ENCODE measurements at places on chromosomes 1 and 21.

DNA sequence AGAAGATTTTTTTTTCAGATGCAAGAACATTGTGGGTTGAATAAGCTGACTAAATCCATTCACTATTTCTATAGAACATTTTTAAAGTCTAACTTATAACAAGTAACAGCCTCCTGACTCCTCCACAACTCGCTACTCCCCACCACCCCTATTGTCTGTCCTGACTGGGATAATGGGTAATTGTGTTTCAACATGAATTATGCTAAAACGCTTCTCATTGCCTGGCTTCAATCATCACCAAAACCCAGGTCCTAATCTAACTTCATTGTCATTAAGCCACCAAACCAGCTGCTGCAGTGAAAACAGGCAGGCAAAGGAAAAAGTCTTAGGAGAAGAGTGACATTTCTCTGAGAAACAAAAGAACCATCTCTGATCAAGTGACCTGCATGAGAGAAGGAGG is 30.0 kb downstream of the TNR start:
- no peak for DNase-seq

GRCh38 chr1:241332037-241332409 is 25.0 kb downstream of the RGS7 start:
- DNase-seq = no peak

GRCh38 chr1:223487887-223488259 is 94.7 kb downstream of the CCDC185 start:
- no peak for DNase-seq

GRCh38 chr1:95116580-95117206 is 462 bp upstream of the TLCD4 start:
- DNase-seq = peak; percentile 15

DNA sequence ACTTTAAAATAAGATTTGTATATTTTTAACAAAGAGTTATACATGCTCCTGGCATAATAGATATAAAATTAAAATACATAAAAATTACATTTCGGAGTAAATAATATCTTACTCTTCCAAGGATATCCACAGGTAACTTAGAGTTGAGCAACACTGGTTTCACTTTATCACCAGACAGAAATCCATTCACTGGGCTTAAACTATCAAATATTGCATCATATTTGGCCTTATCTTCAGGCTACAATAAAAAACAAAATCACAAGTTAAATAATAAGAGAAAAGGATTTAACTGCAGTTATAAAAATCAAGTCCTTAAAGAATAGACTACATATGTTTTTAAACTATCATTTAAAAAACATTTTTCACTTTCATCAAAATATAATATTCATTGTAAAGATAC is 55.5 kb downstream of the EPS15 start:
- DNase-seq = no peak

DNA sequence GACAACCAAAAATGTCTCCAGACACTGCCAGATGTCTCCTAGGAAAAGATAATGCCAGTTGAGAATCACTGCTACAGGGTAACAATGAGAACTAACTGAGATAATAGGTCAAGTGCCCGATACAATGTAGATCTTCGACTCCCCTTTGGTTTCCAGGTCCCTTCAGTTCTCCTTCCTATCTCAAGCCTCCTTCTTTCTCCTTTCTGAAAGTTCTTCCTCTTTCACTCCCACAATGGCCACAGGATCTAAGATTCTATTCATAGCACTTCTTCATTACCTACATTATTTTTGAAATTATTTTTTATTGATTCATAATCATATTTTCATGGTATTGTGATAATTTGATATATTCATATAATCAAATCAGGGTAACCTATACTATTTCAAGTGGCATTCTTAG is 6.3 kb downstream of the PFDN2 start:
- DNase-seq = peak; percentile 59

DNA sequence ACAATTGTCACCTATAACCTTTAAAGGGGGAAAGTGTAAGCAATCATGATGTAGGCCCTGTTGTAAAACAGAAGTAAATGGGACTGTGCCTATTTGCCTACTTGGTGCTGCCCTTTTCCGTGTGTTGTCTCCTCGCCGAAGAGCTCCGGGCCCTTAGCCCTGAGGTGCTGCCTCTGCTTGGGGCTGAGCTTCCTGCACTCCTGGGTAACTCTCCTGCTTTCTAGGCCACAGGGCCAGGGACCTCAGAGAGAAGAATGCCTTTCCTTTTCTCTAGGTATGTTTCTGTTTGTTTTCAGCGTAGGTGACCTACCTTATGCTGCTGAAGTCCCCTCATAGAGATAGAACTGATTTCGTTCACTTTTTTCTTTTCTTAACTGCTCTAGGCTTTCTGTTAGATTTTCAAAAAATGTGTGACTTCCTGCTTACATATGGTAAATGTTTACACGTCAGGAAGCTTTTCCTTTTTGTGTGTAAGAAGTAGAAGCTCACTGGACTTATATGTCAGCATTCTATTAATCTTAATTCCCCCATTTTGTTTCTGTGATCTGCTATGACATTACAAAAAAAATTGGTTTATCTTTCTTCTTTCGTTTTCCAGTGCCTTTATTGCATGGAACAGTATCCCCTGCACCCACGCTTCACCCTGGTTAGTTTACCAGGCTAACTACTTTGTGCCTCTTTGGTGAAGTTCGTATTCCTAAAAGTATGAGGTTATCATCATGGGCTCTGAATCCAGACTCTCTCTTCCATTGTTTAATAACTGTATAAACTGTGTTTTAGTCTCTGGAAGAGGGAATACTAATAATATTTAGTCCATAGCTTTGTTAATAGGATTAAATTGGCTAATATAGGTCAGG is 61.7 kb downstream of the ITSN1 start:
- no peak for DNase-seq

- DNase-seq = no peak
Observed at GRCh38 chr1:224211206-224211962, 28.3 kb downstream of the DEGS1 start.

- DNase-seq = no peak
Observed at GRCh38 chr1:201788296-201788695, 40.7 kb upstream of the IPO9 start.

GRCh38 chr1:177915641-177916040 is 54.2 kb downstream of the SEC16B start:
- DNase-seq = no peak

DNA sequence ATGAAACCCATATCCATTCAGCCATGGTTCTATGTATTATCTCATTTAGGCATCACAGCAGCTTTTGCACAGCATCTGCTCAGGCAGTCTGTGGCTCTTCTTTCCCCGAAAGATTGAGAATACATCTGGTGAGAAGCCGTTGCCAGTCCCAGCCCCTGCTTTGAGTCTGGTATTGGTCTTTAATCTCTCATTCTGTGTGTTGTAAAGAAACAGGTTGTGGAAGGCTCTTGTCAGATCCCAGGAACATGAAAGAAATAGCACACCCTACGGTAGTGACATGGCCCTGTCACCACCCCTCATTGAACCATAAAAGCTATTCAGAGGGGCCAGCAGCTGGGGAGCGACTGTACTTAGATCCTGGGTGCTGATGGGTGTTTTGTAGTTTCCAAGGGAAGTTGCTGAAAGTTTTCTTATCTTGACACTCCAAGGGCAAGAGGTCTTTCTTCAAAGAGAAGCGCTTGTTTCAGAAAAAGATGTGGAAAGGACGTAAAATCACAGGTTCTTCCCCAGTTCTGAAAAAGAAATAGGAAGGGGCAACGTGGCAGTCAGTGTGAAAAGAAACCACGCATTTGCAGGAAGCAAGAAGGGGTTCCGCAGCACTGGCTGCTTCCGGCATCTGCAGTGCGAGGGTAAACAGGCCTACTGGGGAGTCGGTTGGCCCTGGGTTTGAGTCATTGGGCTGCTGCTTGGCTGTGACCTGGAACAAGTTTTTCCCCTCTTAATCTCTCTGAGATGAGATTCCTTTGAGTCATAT is 145.0 kb downstream of the DHRS3 start:
- peak; percentile 35 for DNase-seq

- peak; percentile 44 for DNase-seq
Observed at GRCh38 chr1:112358798-112359408, 37.1 kb upstream of the CTTNBP2NL start.

DNA sequence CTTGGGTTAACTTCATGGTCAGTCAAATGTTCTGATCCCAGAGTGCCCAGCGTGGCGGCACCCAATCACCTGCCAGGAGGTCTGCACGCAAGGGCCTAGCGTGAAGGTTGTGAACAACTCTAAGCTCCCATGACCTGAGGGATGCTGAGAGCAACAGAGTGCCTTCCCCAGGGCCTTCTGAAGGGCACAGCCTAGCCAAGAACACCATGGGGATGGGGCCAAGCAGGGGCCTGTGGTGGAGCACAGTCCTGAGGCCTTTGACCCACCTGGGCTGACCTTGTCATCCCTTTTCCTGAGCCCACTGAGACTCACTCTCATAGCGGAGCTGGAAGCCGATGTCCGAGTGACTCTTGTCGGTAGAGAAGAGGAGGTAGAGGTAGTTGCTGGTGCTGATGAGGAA is 138.8 kb upstream of the HMGB4 start:
- no peak for DNase-seq

- no peak for DNase-seq
Observed at GRCh38 chr1:91201176-91201575, 179.3 kb upstream of the ZNF644 start.

DNA sequence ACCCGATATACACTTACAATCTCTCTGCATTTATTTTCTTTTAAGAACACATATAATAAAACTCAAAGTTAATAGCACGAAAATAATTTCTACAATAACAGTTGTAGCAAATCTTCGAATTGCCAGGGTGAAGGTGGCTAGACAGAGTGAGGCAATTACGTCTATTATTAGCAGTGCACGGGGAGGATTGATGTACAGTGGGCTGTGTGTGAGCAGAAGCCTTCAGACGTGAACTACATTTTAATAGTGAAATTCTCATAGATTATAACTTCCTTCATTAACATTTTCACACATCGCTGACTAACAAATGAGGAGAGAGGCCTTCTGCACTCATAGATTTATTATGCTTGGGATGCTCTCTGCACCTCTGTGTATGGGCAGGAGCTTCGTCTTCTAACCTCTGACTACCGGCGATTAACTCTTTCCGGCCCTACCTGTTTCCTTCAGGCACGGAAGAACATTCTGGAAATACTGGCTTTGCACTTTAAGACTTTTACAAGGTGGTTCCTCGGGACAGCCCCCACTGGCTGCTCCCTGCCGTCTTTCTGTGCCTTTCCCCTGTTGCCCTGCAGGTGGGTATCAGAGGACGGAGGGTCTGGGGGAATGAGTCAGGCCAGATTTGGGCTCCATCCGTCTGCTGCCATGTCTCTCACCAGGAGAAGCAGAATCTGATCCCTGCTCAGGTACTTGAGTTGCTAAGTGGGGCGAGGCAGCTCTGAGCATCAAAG is 200.5 kb downstream of the CAMTA1 start:
- DNase-seq = no peak

- DNase-seq = no peak
Observed at GRCh38 chr1:236416165-236416564, 22.1 kb downstream of the EDARADD start.

DNA sequence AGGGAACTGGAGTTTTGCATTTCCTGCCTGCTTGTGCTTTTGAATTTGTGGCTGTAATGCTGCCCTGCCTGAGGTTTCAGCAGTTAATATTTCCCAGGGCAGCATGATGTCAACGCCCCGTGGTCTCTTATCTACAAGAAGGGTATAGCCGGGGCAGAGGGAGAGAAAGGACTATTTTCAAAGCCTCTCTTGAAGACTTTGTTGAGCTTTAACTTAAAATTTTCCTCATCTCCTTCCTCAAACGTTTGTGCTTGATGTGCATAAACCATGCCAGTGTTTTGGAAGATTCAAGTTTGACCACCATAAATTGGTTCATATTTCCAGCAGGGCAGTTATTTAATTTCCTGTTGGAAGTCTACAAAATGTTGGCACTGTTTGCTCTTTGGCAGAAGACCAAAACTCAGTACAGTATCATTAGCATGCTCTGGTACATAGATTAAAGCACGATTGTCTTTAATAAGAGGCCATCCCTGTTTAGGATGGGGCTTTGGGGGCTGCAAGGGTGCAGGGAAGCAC is 43.4 kb downstream of the ROR1 start:
- peak; percentile 6 for DNase-seq

GRCh38 chr1:21665711-21666575 is 3.2 kb downstream of the RAP1GAP start:
- peak; percentile 44 for DNase-seq

- DNase-seq = peak; percentile 44
Observed at GRCh38 chr1:58768971-58769808, 14.7 kb downstream of the JUN start.

DNA sequence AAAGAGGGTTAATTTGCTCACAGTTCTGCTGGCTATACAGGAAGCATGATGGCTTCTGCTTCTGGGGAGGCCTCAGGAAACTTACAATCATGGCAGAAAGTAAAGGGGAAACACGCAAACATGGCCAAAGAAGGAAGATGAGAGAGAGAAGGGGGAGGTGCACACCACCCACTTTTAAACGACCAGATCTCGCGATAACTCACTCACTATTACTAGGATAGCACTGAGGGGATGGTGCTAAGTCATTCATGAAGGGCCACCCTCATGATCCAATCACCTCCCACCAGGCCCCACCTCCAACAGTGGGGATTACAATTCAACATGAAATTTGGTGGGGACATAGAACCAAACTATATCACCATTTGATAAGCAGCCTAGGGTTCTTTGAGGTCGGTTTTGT is 2.4 kb upstream of the C1orf115 start:
- no peak for DNase-seq

DNA sequence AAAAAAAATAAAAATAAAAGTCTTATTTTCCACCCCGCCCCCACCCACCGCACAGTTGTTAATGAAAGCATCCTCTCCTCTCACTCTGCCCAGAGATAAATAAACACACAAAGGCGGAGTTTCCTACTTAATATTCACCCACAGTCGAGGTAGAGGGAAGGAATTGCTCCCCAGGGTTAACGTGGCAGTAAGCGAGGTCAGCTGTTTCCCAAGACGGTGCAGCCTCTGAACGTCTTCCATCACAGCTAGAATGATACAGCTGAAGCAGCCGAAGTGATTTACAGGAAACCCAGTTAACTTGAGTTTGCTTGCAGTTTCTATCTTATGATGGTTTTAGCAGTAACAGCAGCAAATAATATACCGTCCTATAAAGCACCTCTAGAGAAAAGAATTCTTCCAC is 283.9 kb downstream of the PBX1 start:
- DNase-seq = no peak

DNA sequence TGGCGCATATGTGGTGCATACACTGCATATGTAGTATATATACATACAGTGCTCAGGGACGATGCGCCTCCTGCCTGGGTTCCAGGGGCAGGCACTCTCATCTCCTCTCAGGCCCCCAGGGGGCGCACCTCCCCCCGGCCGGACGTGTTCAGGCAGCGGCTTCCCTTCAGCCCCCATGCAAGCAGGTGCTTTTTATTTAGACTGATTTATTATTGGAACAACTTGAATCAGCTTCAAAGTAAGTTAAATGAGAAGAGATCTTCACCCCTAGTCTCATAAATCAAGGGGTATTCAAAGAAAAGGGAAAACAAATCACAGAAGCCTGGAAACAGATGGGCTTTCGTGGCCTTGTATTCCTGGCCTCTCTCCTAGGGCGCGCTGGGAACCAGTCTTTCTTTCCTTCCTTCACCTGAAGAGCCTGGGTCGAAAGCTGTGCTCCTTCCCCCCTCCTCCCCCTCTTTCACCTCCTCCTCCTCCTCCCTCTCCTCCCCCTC is 64.6 kb downstream of the UBIAD1 start:
- DNase-seq = peak; percentile 31
